ENCODE measurements at places on chromosomes 5 and 9.

GRCh38 chr5:14812166-14812565, 59.4 kb downstream of the ANKH start:
- no peak for DNase-seq

DNA sequence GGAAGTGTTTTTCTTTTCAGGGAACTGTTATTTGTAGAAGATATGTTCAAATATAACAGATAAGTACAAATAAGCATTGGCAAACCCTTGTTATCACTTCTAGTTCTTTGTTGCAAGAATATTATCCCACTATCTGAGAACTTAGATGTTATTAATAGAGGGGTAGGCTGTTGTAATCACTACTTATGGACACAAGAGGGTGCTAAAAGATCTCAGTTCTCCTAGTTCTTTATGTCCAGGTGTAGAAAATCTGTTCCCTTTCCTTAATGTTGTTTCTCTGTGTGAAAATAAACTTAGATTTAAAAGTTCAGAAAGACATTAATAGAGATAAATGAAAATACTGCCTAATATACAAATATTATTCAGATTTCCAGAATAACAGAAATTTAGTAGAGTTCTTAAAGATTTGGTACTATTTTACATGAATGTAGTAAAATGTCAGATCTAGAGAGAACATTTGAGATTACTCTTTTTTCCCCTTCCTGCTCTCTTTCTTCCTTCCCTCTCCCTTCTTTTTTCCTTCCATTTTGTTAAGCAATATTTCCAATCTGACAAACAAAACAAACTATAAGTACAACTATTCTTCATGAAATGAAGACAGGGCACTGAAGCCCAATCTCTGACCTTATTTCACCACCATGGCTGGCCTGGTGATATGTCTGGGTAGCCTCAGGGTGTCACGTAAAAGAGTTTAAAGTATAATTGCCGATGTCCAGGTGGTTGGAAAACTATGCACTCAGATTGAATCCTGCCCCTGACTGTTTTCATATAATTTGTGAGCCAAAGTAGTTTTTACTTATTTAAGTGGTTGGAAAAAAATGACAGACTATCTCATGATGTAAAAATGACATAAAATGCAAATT, 43.6 kb upstream of the C5orf46 start:
- no peak for DNase-seq

GRCh38 chr9:107929443-107929842, 439.9 kb upstream of the KLF4 start:
- DNase-seq, result no peak

- no peak for DNase-seq
These were observed 130.9 kb downstream of the CCDC192 start for GRCh38 chr5:127834094-127834531.

- DNase-seq, result no peak
These were observed 53.8 kb downstream of the SH3RF2 start for GRCh38 chr5:145990170-145990569.

DNA sequence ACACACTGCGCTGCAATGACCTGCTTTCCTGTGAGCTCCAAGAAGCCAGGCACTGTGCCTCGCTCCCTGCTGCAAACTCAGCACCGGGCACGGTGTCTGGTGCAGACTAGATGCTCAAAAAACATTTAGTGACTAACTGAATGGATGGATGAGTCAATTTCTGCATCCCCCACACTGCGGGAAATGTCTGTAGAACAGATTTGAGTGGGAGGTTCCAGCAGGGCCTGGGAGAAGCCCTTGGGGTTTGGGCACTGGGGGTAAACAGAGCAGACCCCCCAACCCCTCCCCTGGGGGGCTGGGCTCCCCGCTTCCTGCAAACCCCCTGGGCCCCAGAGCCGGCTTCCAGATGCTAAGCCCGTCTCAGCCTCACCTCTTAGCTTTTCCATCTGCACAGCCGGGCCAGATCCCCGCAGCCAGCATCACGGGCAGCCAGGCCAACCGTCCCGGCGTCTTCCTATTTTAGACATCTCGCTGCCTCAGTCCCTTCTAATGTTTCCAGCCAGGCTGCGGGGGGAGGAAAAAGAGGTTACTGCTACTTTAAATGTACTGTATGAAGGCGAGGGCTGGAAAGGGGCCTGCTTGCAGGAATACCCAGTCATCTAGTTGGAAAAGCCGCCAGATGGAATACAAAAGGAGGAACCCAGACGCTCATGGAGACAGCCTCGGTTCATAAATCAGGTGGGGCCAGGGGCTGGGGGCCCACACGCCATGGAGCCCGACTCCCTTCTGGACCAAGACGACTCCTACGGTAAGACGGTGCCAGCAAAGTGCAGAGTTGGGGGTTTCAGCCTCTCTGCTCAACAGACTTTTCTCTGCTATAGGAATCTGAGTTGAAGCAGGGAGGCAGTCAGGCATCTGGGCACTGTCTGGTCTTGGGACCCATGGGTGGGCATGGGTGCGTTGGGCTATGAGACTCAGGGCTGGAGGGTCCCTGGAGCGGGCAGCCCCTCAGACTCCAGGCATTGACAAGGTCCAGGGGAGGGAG, 67.1 kb upstream of the GGTA1 start:
- DNase-seq, result no peak

DNA sequence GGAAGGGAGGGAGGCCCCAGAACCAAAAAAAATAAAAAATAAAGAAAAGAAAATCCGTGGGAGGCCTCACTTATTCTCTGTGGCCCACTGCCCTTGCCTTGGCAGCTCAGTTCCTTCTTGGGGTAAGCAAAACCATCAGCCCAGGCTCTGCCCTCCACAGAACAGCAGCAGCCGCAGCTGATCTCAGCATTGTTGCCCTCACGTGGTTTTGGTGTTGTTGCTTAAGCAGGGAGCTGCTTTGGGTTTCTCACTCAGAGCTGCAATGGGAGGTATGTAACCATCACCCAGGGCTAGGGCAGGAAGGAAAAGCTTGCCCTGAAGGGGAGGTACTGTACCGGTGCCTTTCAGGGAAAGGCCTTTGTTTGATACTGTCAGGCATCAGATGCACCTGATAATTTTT, 374.7 kb upstream of the WWC1 start:
- DNase-seq, result no peak

DNA sequence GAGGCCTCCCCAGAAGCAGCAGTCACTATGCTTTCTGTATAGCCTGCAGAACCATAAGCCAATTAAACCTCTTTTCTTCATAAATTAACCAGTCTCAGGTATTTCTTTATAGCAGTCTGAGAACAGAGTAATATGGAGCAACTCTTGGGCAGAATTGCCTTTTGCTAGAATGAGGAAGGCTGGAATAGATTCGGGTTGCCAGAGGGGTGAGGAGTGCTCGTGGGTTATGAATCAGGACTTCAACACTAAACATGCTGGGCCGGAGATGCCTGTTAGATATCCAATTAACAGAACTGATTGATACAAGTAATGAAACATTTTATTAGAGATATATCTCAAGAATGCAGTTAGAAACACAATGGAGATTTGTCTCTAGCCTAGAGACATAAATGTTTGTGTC, 140.9 kb upstream of the MAP3K1 start:
- DNase-seq, result no peak

GRCh38 chr5:139592289-139592688, 31.1 kb downstream of the UBE2D2 start:
- DNase-seq, result no peak

- DNase-seq, result no peak
These were observed 90.5 kb upstream of the AGXT2 start for GRCh38 chr5:35138232-35138631.

DNA sequence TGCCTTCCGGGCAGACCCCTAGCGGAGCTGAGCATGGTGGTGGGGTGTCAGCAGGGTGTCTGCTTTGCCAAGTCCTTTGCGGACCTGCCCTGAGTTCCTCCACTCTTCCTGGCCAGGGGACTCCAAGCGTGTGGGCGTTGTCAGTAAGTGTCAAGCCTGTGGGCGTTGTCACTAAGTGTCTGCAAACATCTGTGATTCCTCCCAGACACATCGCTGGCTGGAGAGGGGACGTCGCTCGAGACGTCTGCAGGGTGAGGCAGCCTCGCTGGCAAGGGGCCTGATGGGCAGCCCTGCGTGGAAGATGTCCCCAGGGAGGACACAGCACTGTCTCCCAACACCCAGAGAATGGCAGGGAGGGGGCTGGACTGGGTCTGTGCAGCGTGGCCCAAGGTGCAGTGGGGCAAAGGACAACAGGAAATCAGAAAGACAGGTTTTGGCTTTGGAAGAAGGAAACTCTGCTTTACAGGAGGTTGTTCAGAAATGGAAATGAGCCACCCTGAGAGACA, 28.8 kb downstream of the ADAMTSL2 start:
- DNase-seq, result no peak

DNA sequence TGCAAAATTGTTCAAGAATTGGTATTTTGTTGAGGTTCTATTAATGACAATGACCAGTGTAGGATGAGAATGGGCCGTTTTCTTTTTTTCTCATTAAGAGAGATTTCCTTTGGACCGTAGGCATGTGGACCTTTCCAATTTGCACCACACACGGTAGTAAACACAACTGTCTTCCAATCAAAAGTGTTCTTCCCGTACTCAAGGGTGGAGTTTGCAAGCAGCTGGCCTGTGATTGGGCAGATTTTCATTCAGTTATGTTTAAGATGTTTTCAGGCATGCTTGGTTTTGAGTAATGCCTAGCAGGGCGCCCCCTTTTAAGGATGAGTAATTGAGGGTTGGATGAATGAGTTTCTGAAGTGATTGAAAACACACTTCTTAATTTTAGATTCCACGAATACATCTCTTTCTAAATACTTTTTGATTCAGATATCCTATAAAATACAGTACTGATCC, 2.5 kb downstream of the KDM3B start:
- DNase-seq, result no peak

DNA sequence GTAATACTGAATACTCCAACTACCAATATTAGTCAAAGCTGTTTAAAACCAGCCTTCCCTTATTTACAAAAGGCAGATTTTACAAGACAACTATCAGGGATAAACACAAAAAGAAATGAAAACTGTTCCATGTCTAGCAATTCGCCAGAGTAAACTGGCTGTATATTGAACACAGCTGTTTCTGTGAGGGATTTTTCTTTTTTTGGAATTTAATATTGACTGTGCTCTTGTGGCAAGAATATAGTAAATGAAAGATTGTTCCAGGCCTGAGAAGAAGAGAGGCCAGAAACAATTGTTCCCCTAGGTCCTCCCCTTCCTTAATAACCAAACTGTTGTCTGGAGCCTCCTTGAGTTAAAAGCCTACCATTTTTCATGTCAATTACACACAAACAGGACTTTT, 188.6 kb downstream of the PDE4D start:
- DNase-seq, result no peak

- DNase-seq, result no peak
These were observed 61.3 kb upstream of the IQGAP2 start for GRCh38 chr5:76341651-76342334.

DNA sequence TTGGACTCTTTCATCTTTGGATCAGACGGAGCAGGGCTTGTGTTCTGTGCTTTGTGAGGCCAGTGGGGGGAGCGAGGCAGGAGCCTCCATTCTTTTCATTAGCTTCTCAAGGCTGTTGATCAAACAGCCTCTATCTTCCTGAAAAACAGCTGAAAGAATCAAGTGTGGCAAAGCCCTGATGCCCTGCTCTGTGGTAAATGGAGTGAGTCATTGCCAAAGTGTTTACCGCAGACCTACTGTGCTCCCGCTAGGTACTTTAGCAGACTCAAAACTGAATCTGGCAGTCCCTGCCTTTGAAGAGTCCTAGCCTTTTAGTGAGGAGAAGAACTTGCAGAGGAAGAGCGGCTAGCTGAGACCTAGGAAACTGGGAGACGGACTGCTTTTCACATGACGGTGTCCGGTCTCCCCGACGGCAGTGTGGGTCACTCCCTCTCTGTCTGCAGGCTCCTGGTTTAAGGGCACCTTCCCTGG, 3.3 kb downstream of the ANKRD33B start:
- DNase-seq, result no peak

GRCh38 chr5:76692651-76693050, 23.3 kb upstream of the F2R start:
- no peak for DNase-seq

- DNase-seq, result no peak
These were observed 24.6 kb downstream of the MACIR start for GRCh38 chr5:103283120-103283519.

- DNase-seq, result no peak
These were observed 165.1 kb downstream of the PLK2 start for GRCh38 chr5:58294598-58295305.

DNA sequence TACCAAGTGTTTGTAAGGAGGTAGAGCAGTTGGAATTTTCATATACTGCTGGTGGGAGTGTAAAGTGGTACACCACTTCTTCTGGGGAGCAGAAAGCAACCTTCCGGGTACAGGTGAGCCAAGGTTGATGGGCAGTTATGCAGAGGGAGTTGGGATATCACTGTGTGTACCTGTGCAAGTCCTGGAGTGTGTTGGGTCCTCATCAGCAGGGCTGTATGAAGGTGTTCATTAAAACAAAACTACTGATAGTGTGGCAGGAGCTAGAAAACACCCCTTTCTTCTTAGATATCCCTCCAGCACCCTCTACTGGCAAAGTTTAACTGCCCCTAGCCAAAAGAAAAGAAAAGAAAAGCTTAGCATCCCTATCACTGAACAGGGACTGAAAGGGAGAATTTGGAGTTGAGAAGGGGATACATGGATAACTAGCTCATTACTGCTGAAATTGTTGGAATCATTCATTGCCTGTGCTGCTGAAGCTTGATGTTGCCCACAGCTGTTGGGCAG, 10.7 kb downstream of the MARCHF6 start:
- DNase-seq, result no peak

DNA sequence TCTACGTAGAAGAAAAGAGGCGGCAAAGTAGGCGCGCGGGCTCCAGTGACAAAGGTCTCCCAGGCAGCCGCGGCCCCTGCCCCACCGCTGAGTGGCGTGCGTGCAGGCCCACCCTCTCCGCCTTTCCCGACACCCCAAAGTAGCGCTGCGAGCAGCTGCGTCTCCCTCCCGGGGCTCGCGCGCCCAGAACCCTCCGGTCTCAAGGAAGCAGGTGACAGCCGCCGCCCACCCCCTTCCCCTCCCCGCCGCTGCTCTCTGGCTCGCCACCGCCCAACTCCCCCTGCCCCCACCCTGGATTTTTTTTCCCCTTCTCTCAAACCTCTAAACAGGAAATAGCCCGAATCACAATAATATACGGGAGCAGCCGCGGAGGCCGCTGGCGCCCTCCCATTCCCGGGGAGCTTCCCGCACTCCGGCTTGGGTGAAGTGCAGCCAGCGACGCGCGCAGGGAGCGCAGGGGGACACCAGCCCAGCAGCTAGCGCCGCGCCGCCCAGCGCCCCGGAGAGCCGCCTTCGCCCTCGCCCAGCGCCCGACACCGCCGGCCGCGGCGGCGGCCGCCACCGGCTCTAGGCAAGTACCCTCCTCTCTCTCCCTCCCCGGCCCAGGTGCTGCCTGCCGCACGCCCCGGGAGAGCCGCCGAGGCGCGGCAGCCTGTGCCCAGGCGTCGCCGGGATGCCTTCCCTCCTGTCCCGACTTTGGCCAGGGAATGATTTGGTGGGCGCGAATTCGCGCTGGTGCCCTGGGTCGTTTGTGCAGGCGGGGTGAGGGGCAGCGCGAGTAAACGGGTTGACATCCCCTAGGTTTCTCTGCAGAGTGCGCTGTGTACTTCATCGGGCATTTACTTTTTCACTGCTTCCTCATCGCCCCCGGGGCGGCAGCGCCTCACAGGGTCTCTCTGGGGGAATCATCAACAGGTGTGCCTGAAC, 52.7 kb upstream of the TJP2 start:
- DNase-seq, result peak; percentile 9
